ENCODE measurements at places on chromosomes 2 and 18. TPM values are rescaled to one million over a fixed set of nuclear protein-coding genes. Genes with fewer than 3 reads are reported as not detected.
A peak's percentile ranks its signal among the peaks of the same experiment; 100 is the strongest.

- H3K4me3 ChIP-seq = no peak overlapping the region
- DNase-seq = no peak
- no peak overlapping the region for H3K27ac ChIP-seq
These were observed 62.8 kb downstream of the GALNT14 start for GRCh38 chr2:31075431-31075830.

DNA sequence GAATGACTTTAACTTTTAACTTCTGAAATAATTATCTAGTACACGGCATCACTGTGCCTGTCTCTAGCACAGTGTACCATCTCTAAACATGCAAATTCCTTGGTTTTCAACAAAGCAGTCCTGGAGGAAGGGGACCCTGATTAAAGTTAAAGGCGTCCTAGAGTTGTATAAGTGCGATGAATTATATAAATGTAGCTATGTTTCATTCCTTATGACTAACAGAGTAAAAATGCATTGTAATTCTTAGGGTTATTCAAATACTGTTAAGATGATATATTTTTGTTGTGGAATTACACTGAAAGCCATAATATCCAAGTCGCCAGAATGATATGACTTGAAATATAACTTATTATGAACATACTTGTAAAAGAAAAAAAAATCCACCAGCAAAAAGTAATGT lies 544.9 kb upstream of the LINC00305 start:
- no peak overlapping the region for H3K27ac ChIP-seq
- no peaks in the 10 kb centered on the region for H3K4me1 ChIP-seq
- no peak for DNase-seq
- H3K27me3 ChIP-seq = no peaks in the 10 kb centered on the region
- H3K36me3 ChIP-seq = no peaks in the 10 kb centered on the region

DNA sequence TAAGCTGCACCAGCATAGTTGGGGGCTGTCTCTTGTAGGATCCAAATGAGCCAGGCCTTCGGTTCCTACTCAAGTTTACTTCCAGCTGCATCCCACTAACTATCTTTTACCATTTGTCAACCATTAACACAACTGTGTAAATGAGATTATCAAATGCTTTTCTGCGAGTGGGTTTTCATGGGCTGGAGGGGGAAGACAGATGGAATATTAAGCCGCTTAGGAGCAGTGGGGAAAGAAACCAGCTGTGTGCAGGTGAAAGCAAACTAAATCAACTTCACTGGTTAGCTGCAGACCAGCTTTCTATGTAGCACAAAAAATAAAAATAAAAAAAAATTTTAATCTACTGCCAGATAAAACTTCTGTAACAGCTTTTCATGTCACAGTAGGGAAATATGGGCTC lies 307.3 kb upstream of the FBXO11 start:
- H3K4me3 ChIP-seq = no peak overlapping the region
- peaks cover 13% of the 10 kb centered on the region for H3K4me1 ChIP-seq
- H3K27me3 ChIP-seq = no peaks in the 10 kb centered on the region
- H3K36me3 ChIP-seq = no peaks in the 10 kb centered on the region

GRCh38 chr2:70643715-70644114 lies 90.1 kb upstream of the TGFA start:
- DNase-seq = no peak
- H3K4me1 ChIP-seq = no peaks in the 10 kb centered on the region
- no peaks in the 10 kb centered on the region for H3K36me3 ChIP-seq

DNA sequence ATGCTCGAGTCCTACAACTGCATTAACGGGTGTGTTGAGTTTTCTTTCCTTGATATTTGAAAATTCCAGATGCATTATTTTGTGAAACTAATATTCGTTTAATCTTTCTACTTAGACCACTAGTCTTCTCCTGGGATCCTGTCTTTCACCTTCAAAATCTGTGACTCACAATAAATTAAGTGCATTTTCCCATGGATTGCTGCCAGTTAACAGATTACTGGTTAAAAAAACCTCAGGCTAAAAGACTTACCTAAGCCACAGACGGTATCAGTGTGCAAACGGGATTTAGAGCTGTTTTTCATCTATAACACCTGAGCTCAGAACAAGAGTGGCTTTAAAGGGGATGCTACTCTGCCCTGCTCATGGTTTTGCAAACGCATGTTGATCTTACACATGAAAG lies 10.2 kb downstream of the FECH start:
- H3K36me3 ChIP-seq = peaks cover 83% of the 10 kb centered on the region
- no peaks in the 10 kb centered on the region for H3K27me3 ChIP-seq
- no peak overlapping the region for H3K27ac ChIP-seq
- H3K4me1 ChIP-seq = no peaks in the 10 kb centered on the region
- no peak for DNase-seq

- no peak for DNase-seq
- H3K4me3 ChIP-seq = no peak overlapping the region
- H3K27me3 ChIP-seq = no peaks in the 10 kb centered on the region
- no peak overlapping the region for H3K27ac ChIP-seq
These were observed 253.3 kb upstream of the OSR1 start for GRCh38 chr2:19611491-19612332.

DNA sequence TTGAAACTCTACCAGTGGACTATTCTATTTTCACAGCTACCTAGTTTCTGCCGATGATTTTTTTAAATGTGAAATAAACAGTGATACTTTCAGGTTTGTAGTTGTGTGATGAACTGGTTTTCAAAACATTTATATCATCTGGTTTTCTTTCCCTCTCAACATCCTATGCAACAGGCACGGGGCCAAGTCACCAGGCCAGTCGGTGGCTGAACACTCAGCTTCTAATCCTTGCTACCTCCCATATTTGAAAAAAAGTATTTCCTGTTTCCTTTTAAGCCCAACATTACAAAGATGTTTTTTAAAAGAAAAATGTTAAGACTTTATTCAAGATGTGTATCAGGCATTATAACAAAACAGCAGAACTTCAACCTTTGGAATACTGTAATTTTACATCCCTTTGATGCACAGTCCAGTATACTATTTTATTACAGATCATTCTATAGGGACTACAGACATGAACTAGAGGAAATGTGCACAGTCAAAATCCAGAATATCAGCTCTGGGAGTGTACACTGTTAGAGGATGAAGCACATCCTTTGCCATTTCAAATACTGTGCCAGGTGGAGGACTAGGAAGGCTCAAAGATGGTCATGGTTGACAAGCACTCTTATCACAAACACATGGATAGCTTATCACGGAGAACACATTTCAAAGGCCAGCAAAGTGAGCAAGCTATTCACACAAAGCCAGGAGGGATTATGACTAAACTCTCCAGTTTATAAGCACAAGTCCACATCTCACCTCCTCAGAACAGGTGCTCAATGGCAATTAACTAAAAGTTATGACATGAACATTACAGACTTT lies 14.6 kb downstream of the MRPL35 start:
- DNase-seq = no peak
- H3K27me3 ChIP-seq = peaks cover 6% of the 10 kb centered on the region
- H3K4me1 ChIP-seq = peaks cover 14% of the 10 kb centered on the region
- peaks cover 46% of the 10 kb centered on the region for H3K36me3 ChIP-seq
- no peak overlapping the region for H3K27ac ChIP-seq
- no peak overlapping the region for H3K4me3 ChIP-seq

DNA sequence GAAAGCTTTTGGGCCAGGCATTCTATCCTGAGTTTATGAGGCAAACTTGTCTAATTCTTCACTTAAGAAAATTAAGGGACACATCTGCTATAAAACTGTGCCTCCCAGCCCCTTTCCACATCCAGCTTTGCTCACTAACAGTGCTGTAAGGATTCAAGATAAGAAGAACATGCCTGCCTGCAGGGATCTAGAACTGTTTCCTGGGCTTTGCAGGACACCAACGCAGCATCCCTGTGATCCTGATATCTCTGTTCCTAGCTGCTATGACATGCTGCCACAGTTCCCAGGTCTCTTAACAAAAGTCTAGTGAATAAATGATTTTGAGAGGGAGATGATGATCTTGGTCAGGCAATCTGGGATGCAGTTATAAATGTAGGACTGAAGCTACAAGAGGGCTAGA lies 12.4 kb downstream of the B4GALT6 start:
- H3K36me3 ChIP-seq = no peaks in the 10 kb centered on the region
- no peak overlapping the region for H3K4me3 ChIP-seq
- no peaks in the 10 kb centered on the region for H3K27me3 ChIP-seq
- no peak overlapping the region for H3K27ac ChIP-seq

DNA sequence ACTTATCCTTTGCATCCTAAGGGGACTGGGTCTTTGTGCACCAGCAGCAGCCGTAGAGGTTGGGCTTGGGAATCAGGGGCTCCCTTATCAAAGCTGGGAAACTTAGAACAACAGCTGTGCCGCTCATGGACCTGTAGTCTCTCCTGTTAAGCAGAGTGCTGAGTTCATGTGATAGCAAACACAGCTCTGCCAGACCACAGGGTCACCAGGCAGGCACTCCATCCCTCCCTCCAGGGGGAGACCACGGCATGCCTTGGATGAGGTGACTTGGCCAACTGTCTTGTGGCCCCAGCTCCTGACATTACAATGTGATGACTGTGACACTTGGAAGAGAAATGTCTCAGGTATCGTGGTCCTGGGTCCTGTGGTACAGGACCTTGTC lies 60.0 kb downstream of the DGKD start:
- DNase-seq = no peak
- H3K4me3 ChIP-seq = no peak overlapping the region
- H3K36me3 ChIP-seq = peaks cover 6% of the 10 kb centered on the region
- peaks cover 59% of the 10 kb centered on the region for H3K4me1 ChIP-seq

GRCh38 chr18:54260396-54261072 lies 8.8 kb upstream of the POLI start:
- peak overlapping the region; percentile 67 for H3K27ac ChIP-seq
- H3K36me3 ChIP-seq = no peaks in the 10 kb centered on the region
- no peaks in the 10 kb centered on the region for H3K4me1 ChIP-seq
- peak; percentile 69 for DNase-seq

DNA sequence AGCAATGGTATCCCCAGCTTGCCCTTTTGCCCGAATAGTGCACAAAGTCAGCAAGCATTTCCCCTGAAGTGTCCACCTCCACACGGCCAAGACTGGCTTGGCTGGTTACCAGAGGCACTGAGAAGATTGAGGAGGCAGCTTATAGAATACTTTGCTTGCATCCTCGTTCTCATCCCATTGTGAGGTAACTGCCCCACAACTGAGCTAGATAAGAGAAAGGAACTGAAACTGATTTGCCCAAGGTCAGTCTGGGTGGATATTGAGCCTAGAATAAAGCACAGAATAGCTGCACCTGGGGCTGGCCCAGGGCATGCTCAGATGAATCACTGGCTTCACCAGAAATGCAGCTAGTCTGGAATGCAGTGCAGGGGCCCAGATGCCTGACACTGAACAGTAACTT lies 32.7 kb upstream of the MAP4K3 start:
- no peak overlapping the region for H3K27ac ChIP-seq
- H3K4me1 ChIP-seq = peaks cover 30% of the 10 kb centered on the region
- DNase-seq = no peak
- no peaks in the 10 kb centered on the region for H3K27me3 ChIP-seq
- no peak overlapping the region for H3K4me3 ChIP-seq
- H3K36me3 ChIP-seq = no peaks in the 10 kb centered on the region

- DNase-seq = no peak
- peak overlapping the region; percentile 38 for H3K27ac ChIP-seq
- H3K4me3 ChIP-seq = no peak overlapping the region
- H3K4me1 ChIP-seq = peaks cover 28% of the 10 kb centered on the region
- H3K36me3 ChIP-seq = no peaks in the 10 kb centered on the region
- no peaks in the 10 kb centered on the region for H3K27me3 ChIP-seq
These were observed 43.1 kb upstream of the HDAC4 start for GRCh38 chr2:239443666-239444567.

IL36RN gene
- not detected for total RNA-seq

NETO1 gene
- not detected for total RNA-seq

POTEC gene
- total RNA-seq = not detected

MAB21L4 gene
- 17.0 TPM for total RNA-seq

KCNG3 gene
- total RNA-seq = 0.89 TPM

C1QL2 gene
- total RNA-seq = not detected
